Stimulated activated CD4-positive, alpha-beta T cell treated with anti-CD3 and anti-CD28 coated beads, TNF-alpha, amount 100 ng/mL, for 1 hour (primary cell): ENCODE measurements at places on chromosomes 16 and 17.

- DNase-seq = no peak
These were observed 25.5 kb upstream of the BCO1 start for GRCh38 chr16:81212830-81213465.

DNA sequence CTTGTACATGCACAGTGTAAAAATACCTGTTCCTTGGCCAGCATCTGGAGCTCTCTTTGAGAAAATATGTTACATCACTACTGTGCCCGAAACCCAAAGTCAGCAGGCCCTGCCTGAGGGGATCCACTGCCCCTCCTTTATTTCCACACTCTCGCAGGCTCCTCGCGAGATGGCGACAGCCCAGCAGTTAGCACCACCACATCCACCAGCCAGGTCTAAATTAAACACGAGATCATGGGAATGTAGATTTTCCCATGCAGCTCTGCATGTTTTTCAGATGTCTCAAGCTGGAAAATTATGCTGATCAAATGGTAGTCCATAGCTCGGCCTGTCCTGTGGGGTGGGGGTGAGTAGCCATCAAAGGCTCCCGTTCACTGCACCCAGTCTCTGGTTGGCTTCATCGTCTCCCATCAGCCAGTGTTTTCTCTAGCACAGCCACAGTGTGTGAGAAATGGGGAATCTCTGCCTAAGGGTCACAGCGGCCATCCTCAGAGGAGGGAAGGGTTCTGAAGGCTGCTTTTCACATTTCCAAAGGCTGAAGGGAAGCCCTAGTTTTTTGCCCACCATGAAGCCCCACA lies 34.7 kb downstream of the EPN2 start:
- no peak for DNase-seq

GRCh38 chr16:3857189-3858043 lies 23.1 kb downstream of the CREBBP start:
- no peak for DNase-seq

DNA sequence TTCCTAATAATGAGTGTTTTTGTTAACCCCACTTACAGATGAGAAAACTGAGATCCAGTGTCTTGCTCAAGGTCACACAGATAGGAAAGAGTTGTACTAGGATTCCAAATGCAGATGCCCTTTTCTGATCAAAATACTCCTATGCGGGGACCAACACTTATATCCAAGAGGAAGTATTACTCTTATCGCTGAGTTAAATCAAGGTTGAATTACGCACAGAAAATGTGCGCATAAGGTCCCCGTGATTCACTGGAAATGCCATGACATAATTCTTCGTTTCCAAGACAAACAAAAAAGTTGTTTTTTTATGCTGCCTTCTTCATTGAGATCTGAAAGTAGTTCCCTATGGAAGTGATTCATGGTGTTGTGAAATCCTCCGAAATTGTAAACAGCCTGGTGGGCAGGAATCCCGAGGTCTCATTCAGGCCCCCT lies 463.8 kb upstream of the HSBP1 start:
- no peak for DNase-seq
